Suppressor macrophage (primary cell): ENCODE measurements at places on chromosomes 12 and 14.
A peak's percentile ranks its signal among the peaks of the same experiment; 100 is the strongest.

DNA sequence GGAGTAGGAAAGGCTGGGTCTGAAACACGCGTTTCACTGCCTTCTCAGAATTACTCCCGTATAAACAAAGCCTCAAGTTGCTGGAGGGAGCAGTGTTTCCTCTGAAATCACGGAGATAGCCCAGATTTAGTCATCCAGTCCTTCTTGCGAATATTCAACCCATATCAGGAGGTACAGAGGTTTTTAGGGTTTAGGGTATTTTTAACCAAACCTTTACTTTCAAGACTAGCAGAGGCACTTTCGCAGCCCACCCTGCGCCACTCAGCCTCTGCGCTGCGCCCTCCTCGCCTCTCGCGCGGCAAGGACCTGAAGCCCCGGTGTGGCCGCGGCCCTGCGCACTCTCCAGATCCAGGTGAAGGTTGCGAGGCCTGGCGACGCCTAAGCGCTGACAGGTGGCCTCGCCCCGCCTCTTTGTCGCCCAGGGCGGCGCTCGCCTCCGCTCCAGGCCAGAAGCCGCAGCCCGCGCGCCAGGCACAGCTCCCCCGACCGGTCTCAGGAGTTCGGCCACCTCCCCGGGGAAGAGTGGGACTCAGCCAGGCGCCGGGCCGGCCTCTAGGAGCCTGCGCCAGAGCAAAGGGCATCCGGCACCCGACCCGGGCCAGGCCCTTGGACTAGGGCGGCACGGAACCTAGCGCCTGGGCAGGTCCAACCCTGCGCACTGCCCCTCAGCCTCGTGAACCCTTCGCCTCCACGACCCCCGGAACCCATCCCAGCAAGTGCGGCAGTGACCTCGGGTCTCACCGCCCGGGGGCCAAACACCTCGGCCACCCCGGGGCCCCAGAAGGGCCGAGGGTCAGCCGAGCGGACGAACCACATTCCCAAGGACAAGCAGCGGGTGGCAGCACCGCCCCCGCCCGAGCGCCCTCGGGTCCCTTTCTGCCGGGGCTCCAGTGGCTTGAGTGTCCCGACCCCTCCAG, 1.8 kb upstream of the SAMD4A start:
- peak; percentile 74 for DNase-seq

DNA sequence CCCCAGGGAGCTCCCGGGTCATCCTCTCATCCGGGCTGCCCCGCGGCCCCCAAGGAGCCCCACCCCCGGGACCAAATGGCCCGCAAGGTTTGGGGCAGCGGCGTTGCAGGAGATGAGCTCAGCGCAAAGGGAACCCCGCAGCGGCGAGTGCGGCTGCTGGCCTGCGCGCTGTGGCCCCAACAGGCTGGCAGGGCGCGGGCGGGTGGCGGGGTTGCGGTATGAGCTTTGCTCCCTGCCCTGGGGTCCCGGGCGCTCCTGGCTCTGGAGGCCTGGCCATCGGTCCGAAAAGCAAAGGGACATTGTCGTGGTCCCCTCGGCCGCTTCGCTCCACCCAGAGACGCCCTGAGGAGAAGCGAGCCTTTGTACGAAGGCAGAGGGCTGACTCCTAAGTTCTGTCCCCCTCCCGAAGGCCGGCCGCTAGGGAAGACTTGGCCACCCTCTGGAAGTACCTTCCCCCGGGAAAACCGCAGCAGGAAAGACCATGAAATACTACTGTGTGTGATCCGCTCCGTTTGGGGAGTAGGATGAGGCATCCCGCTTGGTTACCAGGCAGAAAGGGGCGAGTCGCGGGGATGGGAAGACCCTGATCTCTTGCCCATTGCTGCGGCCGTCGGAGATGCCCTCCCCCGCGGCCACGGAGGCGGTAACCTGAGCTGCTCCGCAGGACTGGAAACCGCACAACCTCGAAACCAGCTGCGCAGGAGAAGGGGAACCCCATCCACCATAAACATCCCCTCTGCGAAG, 620 bp upstream of the NID2 start:
- peak; percentile 28 for DNase-seq

- DNase-seq = no peak
Measured at GRCh38 chr12:27537855-27538675, 14.1 kb downstream of the PPFIBP1 start.

DNA sequence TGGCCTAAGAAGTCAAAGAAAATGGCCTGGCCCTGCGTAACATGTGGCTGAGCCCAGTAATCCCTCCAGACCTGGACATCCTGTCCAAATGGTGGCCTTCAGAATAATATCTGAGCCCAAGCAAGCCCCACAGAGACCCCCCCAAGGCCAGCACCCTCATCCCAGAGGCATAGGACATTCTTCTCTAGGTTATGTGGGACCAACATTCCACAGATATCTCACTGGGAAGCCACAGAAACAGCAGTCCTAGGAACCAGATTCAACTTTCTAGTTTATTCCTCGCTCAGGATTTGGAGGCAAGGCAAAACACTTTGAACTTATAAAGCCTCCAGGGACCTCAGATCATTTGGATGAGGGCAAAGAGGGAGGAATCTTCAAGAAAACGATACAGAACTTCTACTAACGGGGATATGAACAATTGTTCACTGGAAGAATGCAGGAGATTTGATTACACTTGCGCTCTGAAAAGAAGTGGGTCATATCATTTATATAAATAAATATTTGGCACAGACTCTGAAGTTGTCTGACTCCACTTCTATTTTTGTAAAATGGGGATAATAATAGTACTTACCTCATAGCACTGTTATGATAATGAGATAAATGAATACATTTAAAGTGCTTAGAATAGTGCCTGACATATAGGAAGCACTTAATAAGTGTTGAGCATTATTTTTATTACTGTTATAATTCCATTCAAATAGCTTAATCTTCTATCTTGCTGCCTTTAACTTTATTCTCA, 171.5 kb downstream of the NUAK1 start:
- DNase-seq = no peak

GRCh38 chr12:26642361-26642760, 190.6 kb downstream of the ITPR2 start:
- DNase-seq = no peak

- no peak for DNase-seq
Measured at GRCh38 chr12:67572492-67572891, 76.1 kb upstream of the DYRK2 start.
